ENCODE measurements at places on chromosomes 1 and 21.
A peak's percentile ranks its signal among the peaks of the same experiment; 100 is the strongest.

- DNase-seq, result no peak
These were observed 57.5 kb downstream of the CASQ2 start for GRCh38 chr1:115710859-115711624.

- no peak for DNase-seq
These were observed 27.9 kb upstream of the C1orf87 start for GRCh38 chr1:60101516-60101915.

DNA sequence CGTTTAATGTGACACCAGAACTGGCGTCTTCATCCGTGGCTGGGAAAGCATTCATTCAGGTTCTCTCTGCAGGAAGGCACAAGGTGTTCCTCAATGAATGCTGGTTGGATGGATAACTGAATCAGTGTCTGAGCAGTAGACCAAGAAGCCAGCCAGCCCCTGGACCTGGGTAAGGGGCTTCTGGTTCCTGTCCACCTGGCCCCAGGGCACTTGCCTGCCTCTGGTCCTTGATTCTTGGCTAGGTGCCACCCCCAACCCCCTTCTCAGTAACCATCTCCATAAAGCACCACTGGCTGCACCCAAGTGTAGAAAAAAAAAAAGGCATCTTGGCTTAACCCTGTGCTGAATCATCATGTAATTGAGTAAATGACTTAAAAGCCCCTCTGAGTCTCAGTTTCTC, 59.1 kb downstream of the KCND3 start:
- DNase-seq, result no peak

DNA sequence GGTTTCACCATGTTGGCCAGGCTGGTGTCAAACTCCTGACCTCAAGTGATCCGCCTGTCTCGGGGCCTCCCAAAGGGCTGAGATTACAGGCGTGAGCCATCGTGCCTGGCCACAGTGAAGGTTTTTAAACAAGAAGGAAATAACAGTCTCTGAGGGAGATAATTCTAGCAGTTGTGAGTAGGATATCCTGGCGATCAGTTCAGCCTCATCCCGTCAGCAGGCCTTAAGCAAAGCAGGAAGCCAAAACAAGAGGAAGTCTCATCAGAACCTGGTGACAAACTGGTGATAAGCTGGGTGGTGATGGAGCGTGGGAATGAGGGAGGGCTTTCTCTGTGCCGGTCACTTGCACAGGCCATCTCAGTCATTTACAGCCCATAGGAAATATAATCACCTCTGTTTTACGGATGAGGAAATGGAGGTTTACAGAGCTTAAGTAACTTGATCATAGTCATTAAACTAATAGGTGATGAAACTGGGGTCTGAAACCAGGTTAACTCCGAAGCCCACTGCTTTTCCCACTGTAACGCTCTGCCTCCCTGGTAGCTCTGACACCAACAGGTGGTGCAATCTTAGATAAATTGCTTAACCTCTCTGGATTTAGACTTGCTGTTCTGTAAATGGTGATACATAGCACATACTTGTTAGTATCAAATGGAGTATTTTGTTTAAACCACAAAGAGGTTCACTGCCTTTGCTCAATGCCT, 40.8 kb upstream of the A3GALT2 start:
- no peak for DNase-seq

- DNase-seq, result no peak
These were observed 41.5 kb upstream of the HAO2 start for GRCh38 chr1:119327094-119327449.

DNA sequence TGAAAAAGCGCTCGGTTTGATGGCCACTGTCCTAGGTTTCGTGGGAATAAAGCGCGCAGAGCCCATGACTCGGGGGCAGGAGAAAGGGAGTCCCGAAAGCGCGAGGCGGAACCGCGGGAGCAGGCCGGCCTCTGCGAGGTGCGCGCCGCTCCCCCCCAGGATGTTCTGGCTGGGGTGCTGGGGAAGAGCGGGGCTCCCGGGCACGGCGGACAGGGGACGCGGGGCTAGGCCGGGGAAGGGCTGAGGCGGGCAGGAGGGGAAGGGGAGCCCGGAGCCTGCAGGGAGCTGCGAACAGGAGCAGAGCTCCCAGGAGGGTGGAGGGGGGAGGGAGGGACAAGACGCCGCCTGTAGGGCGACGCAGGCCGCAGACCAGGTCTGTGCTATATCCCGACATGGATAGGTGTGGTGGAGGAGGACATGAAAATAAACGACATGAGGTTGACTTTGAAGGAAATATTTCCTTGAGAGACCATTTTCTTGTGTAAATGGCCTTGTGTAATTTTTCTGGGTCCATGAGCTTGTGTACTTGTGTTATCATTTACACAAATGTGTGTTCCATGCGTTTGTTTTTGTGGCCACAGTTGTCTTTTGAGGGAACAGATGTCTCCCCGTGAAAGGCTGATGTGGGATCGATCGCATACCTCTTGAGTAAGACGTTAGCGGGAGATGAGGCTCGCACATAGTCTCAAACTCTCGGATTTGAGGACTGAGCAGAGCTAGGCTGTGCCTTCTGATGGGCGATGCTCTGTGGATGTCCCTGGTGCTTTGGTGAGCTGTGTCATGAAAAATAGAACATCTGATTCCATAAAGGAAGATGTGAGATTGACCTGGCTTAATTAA, 1.3 kb downstream of the PCNT start:
- peak; percentile 9 for DNase-seq

DNA sequence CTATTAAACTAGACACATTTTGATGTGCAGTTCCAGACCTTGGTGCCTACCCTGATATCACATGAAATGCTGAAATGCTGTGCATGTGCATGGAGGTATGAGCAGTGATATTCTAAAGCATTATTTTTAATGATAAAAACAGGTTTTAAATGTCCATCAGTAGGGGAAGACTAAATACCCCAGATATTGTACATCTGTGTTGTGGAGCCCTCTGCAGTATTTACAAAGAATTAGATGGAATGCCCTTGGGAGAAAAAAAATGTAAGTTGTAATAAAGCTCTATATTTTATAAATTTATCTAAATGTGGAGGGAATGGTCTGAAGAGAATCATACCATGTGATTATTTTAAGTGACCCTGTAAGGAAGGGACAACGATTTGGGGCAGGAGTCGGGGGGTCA, 39.1 kb upstream of the IGSF5 start:
- DNase-seq, result no peak

DNA sequence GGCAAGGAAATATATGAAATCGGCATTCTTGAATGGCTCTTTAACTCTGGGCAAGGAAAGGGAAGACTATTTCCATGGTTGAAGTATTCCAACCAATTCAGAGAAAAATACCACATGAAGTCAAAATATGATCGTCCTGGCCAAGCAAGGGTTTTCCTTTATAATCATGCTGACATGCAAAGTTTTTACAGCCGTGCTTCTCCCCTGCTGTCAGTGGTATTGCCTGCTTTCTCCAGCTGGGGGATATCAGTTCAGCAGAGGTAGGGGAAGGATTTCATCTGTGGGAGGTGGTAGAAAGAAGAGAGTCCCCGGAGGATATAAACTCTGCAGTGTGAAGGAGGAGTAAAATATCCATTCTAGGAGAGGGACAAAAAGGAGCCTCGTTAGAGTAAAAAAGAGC, 322.8 kb downstream of the PAPPA2 start:
- no peak for DNase-seq

- DNase-seq, result peak; percentile 10
These were observed 251.6 kb upstream of the SGIP1 start for GRCh38 chr1:66282343-66282852.

- DNase-seq, result no peak
These were observed 20.3 kb upstream of the C2CD2 start for GRCh38 chr21:41973861-41974751.

DNA sequence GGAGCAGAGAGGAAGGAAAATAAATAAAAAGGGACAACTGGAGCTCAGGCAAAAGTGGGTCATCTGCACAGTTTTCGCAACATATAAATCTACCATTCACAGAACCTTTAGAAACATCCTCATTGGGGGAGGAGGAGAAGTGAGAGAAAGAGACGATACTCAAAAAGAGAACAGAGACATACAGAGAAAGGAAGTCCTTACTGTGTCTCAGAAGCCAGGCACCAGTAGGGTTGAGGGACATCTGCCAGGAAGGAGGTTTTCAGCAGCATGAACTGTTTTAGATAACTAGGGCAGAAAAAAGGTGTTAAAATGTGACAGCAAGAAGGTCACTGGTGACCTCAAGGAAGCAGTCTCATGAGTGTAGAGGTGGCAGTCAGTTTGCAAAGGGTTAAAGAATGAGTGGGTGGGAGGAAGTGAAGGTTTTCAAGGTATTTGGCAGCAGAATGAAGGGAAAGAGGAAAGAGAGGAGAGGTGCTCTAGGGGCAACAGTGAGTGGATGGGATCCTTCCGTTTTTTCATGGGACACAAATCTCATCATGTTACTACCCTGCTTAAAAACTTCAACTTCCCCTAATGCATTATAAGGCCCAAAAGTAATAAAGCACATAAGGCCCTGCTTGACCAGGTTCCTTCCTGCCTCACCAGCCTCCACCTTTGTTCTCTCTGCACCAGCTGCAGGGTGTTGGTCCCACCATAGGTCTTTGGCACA, 9.5 kb downstream of the JAK1 start:
- no peak for DNase-seq

DNA sequence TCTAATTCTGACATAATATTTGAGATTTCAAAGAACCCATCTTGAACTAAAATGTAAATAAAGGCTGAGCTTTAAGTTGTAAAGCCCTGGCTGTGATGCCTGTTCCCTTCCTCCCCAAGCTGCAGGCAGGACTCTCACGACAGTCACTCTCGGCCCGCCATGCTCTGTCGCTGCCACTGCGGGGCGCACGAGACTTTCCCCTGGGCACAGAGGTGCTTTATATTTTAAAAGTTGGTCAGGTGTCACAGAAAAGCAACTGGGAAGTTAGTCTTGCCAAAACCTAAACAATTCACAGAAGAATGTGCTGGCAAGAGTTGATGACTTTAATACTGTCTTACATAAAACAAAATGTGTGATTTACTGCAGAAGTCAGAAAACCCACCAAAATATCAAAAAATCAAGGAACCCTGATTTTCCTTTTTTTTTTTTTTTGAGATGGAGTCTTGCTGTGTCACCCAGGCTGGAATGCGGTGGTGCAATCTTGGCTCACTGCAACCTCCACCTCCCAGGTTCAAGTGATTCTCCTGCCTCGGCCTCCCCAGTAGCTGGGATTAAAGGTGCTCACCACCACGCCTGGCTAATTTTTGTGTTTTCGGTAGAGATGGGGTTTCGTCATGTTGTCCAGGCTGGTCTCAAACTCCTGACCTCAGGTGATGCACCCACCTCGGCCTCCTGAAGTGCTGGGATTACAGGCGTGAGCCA, 10.7 kb downstream of the LRRC47 start:
- DNase-seq, result no peak

- DNase-seq, result no peak
These were observed 434.0 kb downstream of the PLA2G4A start for GRCh38 chr1:187262731-187263130.

DNA sequence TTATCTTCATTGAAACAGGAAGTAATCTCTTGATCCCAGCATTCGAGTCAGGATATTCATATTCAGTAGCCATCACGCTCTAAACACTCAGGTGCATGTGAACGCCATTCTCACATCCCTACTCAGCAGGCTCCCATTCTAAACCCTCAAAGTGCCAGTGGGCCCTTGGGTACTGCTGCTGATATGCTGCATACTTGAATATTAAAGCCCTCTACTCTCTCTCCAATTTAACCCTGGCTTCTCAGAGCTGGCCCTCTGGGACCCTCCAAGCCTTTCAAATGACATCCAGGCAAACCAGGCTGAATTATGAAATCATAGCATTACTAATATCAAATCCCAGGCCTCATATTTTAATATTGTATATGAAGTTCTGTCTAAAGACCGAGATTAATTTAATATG, 468.2 kb downstream of the NUF2 start:
- DNase-seq, result no peak

- DNase-seq, result no peak
These were observed 9.5 kb upstream of the B3GALNT2 start for GRCh38 chr1:235513495-235514366.

DNA sequence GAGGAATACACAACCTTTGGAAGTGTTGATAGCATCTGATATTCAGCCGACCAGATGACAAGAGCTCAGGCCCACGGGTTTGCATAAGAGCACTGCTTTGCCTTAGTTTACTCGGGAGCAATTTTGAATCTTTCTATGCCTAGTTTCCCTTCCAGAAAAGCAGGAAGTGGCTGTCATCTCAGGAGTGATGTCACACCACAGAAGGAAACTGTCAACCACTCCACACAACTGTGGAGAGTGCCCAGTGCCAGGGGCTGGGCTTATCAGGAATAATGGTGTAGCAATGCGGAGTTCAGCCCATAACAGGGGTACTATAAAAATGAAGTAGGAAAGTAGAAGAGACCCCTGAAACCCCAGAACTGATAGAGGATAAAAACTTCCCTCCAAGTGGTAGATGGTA, 28.4 kb downstream of the NTPCR start:
- no peak for DNase-seq

DNA sequence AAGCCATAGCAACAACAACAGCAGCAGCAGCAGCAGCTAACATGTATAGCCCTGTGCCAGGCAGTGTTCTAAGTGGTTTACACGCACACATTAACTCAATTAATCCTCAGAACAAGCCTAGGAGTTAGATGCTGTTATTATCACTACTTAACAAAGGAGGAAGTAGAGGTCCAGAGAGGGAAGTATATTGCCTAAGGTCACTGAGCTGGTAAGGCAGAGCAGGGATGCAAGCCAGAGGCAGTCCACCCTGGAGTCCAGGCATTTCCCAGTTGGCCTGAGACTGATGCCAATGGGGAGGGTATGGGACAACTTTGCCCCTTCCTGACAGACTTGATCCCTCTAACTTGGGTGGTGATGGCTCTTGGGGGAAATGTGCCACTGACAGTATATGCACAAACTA, 6.8 kb downstream of the CDC14A start:
- DNase-seq, result no peak

- DNase-seq, result no peak
These were observed 28.6 kb downstream of the TRIT1 start for GRCh38 chr1:39854738-39855137.

DNA sequence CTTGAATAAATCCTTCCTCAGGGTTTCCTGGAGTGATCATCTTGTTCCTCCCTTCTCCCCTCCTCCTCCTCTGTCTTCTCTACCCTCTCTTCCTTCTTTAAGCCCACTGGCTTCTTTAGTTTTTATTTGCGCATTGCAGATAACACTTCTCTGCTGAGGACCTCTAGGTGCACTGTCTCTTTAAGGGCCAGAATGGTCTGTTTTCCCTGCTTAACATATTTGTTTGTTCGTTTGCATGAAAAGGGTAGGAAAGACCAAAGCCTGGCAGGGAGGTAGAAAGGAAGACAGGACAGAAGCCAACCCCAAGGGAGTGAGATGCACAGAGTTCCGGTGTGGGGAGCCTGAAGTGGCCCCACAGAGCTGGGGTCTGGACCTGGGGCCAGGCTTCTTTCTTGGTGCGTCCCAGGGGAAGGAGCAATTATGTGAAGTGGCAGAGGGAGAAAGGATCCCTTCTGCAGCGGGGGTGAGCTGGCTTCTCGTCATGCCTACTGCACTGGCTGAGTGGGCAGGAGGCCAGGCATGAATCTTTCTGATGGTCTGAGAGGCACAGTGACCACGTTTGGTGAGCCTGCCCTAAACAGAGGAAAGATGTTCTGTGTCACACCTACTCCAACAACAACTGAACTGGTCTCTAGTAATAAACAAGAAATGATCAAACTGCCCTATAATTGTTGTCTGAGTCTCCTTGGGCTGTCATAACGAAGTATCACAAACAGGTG, 232.7 kb downstream of the KCNJ6 start:
- no peak for DNase-seq

Measured in stimulated activated CD8-positive, alpha-beta memory T cell treated with anti-CD3 and anti-CD28 coated beads, Interleukin-2, amount 100 ng/mL, for 1 hour (primary cell).